ENCODE measurements at places on chromosomes 13 and 19.
A peak's percentile ranks its signal among the peaks of the same experiment; 100 is the strongest.

GRCh38 chr13:42762251-42762650 lies 19.1 kb upstream of the FAM216B start:
- DNase-seq, result no peak

DNA sequence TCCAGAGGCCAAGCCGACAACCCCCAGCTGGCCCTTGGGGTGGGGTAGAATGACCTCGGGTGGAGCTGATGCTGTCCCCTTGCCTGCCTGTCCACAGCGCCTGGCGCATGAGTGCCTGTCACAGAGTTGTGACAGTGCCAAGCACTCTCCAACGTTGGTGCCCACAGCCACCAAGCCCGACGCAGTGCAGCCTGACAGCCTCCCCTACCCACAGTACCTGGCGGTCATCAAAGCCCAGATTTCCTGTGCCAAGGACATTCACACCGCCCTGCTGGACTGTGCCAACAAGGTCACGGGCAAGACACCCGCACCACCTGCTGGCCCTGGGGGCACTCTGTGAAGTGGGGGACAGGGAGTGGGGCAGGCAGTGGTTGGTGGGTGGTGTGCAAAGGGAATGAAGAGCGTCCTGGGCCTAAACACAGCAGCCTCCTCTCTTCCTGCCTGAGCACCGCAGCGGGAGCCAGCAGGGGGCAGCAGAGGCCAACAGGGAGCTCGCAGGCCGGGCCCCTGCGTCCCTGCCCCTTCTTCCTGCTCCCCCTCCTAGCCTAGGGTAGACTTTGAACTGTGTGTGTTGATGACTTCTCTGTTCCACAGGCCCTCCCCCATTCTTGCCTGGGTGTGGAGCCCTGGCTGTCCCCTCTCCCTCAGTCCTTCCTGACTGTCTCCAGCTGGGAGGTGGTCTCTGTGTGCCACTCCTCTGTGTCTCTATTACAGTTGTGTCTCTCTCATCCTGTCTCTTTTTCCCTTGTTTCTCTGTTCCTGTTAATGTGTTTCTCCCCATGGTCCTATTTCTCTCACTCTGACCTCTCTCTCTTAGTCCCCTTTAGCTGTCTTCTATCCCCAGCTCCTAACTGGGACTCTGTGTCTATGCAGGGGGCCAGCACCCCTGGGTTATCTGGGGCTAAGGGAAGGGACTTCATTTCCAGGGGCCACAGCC lies 6.5 kb downstream of the MED29 start:
- peak; percentile 4 for DNase-seq

DNA sequence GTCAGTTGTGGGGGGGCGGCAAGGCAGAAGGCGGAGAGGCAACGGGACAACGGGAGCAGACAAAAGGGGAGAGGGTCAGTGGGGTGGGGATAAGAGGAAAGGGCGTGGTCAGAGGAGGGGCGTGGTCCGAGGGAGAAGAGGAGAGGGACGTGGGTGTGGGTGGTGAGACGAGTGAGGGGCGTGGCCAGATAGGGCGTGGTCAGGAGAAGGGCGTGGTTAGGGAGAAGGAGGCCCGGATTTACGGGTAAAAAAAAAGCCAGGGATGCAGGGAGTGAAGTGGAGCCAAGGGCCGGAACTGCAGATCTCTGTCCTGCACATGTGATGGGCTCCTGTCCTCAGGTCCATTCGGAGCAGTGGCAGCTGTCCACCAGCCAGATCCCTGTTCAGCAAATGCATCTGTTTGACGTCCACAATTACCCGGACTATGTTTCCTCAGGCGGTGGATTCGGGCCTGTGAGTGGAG lies 21.5 kb downstream of the CPT1C start:
- DNase-seq, result no peak

GRCh38 chr13:23617551-23618024 lies 47.4 kb downstream of the TNFRSF19 start:
- DNase-seq, result no peak

- no peak for DNase-seq
Observed at GRCh38 chr19:34995551-34995950, 4.6 kb upstream of the GRAMD1A start.

DNA sequence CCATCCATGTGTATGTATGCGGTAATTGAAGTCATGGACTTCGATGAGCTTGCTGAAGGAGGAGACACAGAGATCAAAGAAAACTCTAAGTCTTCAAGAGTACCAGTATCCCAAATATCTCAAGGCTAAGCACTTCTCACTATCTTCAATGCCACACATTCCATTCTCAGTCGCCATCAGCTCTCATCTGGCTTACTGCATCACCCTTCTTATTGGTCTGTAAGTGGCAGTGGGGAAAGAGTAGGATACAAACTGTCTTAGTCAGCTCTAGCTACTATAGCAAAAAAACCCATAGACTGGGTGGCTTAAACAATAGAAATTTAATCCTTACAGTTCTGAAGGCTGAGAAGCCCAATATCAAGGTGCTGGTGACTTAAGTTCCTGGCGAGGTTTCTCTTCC lies 218.7 kb downstream of the POSTN start:
- DNase-seq, result no peak

GRCh38 chr13:50403311-50403710 lies 388.1 kb downstream of the KCNRG start:
- peak; percentile 60 for DNase-seq

DNA sequence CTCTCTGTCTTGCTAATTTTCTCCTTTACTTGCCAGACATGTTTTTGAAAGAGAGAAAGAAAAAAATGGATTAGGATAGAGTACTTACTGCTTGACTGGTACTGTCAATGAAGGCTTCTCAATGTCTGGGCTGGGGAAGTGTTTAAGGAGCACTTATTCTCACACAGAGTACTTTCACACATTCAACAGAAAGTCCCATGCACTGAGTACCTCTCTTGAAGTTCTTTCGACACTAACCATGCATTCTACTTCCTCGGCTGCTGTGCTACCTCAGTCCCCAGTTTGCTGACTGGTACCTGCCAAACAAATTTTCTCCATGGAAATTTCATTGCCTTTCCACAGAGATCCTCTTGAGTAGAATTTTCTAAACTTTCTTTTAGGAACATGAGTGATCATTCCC lies 281.9 kb downstream of the RBM26 start:
- no peak for DNase-seq

DNA sequence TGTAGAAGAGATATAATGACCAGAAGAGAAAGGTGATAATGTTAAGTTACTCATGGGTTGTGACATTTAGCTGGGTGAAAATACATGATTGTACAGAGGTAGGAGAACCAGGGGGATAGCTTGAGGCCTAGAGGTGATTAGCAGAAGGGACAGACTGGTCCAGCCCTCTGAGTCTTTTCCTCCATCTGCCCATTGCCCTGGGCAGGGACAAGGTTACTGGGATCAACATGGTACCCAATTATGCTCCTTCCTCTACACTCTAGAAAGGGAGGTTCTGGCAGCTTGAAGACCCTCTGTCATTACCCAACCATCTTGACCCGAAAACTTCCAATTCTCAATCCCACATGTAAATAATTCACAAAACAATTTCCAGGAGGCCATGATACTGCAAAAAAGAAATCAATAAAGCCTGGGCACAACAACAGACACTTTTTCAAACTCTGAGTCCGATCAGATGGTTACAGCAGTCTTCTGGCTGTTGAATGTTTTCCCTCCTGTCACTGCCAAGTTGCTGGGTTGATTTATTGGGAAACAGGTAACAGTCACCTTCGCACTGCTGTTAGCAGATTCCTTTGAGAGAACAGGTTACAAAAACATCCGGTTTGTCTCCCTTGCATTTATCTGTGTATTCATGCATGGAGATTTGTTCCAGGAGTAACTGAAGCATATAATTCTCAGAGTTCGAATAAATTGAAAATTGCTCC lies 239.1 kb upstream of the HTR2A start:
- no peak for DNase-seq

DNA sequence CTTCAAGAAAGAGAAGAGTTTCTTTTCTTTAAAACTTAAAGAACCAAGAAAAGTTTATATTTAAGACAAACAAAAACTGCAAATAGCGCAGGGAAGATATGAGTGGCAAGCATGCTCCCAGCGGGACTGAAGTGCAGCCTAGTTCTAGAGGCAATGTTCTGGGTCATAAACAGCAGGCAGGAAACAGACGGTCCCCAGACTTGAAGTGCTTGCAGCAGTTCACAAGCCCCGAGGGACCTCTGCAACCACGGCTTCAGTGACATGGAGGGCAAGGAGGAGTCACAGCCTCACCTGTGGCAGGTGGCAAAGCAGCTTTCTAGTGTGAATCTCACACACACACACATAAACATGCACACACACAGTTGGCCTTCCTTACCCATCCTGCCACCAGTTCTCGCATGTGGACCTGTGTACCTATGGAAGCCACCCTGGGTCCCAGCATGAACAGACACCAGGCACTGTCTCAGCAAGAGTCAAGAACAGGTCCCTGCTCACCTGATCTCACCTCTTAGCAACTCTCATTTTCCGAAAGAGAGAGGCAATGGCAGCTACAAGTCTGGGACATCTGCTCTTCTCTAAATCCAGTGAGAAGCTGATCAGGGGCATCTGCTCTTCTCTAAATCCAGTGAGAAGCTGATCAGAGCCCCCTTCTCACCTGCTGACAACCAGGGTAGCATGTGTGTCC lies 162.0 kb downstream of the EFNB2 start:
- peak; percentile 52 for DNase-seq

DNA sequence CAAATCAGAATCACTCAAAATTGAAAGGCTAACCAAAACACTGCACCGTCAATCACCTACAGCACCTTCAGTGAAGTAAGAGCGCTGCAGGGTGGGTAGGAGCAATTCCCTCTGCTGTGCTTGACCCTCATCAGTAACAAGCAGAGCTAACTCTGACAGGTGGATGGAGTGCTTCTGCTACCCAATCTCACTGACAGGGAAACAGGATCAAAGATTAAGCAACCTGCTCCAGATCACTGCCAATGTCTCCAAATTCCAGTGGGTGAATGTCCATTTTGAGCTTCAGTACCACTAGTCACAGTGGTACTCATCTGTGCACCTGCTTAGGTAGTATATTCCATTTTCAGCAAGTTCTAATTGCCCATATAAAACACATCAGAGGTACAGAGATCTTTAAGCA lies 25.2 kb downstream of the BRD4 start:
- no peak for DNase-seq

All from NCI-H1092 treated with DMSO at 0.1 percent for 48 hours (cell line).